ENCODE measurements at places on chromosomes 5 and 9.

GRCh38 chr5:137199966-137200365, 299.2 kb downstream of the SPOCK1 start:
- DNase-seq = no peak

GRCh38 chr9:4666042-4666699, at the start of gene SPATA6L:
Gene SPATA6L, minus strand, starts transcription at chr9:4666480. Its CDS starts 230 bp downstream, at chr9:4666250.
- DNase-seq = no peak

- DNase-seq = peak; percentile 67
These were observed 33.8 kb downstream of the MFAP3 start for GRCh38 chr5:154072414-154073171.

- no peak for DNase-seq
These were observed at the start of gene GPX3 for GRCh38 chr5:151020304-151021110. Gene GPX3, plus strand, starts transcription at chr5:151020591. Its CDS starts 64 bp downstream, at chr5:151020655.

DNA sequence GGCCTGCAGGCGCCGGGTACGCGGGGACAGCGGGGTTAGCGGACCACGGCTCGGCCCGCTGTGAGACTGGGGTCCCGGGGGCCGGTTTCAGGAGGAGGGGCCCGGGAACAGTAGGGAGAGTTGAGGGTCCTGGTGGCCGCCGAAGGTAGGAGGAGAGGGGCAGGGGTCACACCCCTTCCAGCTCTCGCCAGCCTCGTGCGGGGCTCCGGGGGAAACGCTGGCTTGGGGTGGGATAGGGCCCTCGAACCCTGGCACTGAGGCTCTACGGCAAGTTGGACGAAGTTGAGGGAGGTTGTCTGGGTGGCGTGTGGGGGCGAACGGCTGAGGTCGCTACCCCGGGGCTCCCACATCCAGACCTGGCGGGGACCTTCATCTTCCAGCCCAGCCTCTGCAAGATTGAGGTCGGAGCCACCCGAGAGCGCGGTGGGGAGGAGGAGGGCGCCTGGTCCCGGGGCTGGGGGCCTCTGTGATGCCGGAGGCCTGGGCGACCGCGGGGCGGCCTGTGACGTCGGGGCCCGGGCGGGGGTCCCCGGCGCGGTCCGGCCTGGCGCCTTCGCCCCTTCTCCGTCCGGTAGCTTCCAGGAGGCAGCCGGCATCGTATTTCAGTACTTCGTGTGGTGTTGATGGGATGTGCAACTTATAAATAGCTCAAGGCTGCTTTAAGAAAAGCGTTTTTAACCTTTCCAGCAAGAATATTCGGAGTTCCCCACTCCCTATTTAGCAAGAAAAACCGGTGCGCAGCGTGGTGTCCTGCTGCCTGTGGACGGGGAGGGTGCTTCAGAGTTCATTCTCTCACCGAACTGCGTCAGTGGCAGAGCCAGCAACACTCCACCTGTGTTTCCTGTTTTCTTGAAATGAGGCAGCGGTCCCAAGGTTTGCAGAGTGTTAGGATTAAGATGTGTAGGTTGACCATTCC, 902 bp downstream of the HABP4 start:
- DNase-seq = peak; percentile 11

DNA sequence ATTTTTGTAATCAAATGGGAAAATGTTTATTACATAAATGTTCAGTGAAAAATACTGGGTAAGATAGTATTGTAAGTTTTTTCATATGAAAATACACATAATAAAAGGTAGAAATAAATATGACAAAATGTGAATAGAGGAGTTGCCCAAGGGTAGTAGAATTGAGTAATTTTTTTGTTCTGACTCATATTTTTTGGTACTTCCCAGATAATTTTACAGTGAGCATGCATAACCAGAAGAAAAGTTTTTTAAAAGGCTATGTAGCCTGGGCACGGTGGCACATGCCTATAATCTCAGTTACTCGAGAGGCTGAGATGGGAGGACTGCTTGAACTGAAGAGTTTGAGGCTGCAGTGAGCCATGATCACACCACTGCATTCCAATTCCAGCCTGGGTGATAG, 116.9 kb downstream of the PIP5K1B start:
- DNase-seq = no peak

DNA sequence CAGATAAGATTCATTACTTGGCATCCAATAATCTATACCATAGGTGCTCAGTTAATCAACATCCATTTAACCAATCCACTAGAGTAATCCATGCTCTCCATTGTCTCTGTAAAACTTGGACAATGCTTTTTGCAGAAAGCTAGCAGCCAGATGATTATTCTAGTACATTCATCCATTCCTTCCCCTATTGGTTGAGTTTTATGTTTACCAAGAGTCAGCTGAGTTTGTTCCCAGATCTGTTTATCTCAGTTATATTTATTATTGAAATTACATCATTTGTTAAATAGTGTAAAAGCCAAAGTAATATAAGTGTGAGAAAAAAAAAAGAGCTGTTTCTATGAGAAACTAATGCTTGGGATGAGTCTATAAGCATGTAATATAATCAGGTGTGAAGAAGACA, 63.3 kb upstream of the TMC1 start:
- no peak for DNase-seq

DNA sequence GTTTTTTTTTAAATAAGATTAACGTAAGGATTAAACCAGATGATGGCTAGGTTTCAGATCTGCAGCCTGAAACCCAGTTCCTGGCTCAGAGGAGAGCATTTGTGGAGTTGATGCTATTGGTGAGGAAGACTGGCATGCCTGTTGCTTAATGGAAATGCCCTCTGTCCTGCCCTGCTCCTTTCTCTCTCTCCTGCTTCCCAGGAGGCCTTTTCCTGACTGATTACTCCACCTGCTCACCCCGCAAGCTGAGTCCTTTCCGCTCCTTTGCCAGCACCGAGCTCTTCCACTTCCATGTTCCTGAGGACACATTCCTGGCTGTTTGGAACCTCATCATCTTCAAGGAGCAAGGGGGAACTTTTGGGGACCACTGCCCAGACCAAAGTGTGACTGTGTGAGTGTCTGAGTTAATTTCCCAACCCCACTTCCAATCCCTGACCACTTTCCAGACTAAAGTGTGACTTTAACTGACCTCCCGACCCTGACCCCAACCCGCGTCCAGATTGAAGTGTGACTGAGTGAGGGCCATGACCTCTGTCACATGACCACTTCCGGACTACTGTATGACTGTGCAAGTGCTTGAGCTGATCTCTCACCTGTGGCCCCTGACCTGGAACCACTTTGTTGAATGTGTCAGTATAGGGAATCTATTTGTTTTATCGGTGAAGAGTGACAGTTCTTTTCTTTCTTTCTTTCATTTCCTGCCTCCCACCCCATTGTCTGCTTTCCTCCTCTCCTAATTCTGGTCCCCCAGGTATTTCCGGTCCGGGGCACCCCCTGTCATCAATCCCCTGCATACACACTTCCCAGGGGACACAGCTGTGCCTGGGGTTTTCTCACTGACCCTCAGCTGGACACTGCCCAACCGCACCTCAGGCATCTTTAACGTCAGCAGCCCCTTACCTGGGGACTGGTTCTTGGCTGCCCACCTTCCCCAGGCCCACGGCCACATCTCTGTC, 5.5 kb downstream of the TMEM8B start:
- no peak for DNase-seq

GRCh38 chr9:93112116-93112863, 16.3 kb downstream of the CARD19 start:
- no peak for DNase-seq

DNA sequence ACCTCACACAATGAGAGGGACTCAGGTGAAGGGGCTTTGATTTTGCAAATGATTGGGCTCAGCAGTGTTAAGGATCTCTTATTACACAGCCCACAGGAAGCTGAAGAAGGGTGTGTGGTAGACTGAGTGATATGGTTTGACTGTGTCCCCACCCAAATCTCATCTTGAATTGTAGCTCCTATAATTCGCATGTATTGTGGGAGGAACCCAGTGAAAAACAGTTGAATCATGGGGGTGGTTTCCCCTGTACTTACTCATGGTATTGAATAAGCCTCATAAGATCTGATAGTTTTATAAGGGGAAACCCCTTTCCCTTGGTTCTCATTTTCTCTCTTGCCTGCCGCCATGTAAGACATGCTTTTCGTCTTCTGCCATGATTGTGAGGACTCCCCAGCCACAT, 132.5 kb upstream of the FBXL7 start:
- DNase-seq = no peak

- no peak for DNase-seq
These were observed 115.9 kb downstream of the ACTBL2 start for GRCh38 chr5:57366744-57367143.

DNA sequence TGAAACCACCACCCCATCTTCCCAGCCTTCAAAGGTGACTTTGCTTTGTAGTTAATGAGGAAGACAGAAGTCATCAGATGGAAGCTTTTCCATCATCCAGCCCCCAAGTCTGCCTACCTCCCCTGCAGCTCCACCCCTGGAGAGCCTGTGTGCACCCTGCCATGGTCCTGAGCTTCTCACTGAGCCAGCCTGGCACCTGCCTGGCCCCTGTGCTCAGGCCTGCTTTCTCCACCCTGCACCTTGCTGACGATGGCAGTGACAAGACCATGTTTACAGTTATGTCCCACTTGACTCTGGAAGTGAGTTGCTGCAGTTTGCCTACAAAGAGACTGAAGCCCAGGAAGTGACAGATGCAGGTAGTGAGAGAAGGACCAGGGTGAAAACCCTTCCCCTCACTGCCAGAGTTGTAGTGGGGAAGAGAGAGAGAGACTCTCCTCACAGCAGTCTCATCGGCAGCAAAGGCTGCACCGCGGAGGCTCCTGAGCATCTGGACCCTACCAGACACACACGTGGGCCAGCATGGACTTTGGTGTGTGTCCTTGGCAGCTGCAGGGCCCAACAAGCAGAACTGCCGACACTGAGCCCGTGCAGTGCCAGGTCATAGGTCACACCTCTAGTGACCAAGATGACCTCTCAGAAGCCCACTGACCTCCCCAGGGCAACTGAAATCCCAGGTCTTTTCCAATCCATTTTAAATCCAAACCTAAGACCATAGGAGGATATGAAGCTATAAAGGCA, 107.1 kb downstream of the CACNA1B start:
- no peak for DNase-seq

DNA sequence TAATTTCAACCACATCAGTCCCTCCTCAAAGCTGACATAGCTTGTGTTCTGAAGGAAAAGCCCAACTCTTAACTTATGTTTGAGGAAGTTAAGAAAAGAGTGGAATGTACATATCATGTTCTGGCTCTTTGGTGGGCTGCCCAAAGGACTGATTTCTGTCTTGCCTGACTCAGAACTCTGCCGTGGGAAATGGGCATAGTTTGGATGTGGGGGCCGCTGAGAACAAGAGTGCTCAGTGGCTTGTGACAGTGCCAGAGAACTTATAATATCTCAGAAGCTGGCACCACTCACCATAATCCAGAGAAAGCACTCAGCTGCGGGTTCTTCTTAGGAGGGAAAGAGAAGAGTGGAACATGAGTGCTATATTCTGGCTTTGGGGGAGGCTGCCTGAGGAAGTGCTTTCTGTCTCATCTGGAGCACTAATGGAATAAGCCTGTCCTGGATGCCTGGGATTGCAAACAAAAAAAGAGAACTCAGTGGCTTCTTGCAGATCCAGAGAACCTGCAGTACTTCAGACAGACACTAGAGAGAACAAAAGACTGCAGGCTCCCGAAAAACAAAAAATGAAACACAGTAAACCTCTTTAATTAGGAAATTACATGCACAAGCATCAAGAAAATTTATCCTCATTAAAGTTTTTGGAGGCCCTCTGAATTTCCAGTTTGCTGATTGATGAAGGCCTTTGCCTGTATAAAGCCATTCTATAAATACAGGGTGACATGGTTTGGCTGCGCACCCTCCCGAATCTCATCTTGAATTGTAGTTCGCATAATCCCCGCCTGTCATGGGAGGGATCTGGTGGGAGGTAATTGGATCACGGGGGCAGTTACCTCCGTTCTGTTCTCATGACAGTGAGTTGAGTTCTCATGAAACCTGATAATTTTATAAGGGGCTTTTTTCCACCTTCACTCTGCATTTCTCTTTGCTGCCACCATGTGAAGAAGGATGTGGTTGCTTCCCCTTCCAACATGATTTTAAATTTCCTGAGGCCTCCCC, 207.0 kb downstream of the DMAC1 start:
- DNase-seq = no peak

DNA sequence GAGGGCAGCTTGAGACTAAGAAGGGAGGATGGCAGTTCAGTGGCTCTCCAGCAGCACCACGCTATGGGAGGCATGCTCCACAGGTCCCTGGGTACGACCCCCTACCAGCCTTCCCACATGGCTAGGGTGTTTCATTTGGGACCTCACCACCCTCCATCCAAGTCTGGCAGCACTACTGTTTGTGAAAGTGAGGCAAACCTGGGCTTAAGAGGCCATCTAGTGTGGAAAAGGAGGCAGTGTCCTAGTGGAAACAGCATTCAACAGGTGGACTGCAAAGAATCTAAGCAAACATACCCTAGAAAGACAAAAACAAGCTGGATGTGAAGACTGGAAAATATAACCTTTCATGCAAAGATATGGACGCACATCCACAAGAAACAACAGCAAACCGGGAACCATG, 4.8 kb upstream of the C5orf47 start:
- no peak for DNase-seq

- no peak for DNase-seq
These were observed 63.8 kb upstream of the COL15A1 start for GRCh38 chr9:98879963-98880310.

DNA sequence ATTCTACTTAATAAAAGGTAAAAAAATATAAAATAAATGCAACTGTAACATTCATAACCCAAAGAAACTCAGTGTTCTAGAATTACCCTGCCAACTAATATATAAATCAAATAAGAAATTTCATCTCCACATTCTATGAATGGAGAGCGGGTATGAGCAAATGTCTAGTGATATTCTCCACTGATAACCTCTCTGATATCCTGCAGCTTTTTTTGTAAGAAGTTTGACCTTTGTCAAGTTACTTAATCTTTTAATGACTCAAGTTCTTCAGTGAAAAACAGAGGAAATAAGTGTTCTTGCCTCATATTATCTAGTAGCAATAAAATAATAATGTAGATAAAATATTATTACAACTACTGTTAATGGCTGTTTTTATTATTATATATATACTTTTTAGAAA, 1275.6 kb upstream of the CDH9 start:
- DNase-seq = no peak

DNA sequence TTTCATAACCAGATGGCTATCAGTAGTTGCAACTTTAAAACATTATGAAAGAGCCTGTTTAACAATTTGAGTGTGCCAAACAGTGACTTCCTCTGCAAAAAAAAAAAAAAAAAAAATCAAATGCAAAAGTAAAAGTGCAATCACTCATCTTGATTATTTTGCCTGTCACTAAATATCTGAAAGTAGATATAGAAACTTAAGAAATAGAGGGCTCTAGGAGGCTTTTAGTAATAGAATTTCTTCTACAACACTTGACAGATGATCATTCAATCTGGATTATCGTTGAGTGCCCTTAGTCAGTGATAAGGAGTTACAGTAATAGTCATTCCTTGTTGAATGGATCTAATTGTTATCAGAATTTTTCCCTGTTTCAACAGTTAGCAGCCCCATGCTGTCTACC, 101.8 kb downstream of the CETN3 start:
- no peak for DNase-seq

DNA sequence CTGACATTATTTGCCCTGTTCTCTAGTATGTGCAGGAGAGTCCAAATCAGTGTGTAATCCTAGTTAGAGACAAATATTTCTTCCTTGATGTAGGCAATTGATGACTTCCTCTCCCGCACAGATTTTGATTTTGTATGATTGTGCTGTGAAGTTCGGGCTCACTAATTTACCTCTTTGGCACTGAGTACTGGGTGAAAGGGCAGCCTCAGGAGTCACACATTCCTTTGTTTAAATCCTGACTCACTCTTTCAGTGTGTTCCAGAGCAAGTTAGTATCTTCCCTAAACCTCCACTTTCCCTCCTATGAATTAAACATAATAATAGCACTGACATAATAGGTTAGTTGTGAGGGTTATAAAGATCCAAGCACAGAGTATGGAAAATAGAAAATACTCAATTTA, 269.7 kb downstream of the ISL1 start:
- DNase-seq = no peak

- DNase-seq = peak; percentile 27
These were observed 4.5 kb downstream of the UBE2D2 start for GRCh38 chr5:139565411-139566305.

Measured in activated naive CD4-positive, alpha-beta T cell (primary cell).